ENCODE measurements at places on chromosomes 5 and 9.
A peak's percentile ranks its signal among the peaks of the same experiment; 100 is the strongest.

DNA sequence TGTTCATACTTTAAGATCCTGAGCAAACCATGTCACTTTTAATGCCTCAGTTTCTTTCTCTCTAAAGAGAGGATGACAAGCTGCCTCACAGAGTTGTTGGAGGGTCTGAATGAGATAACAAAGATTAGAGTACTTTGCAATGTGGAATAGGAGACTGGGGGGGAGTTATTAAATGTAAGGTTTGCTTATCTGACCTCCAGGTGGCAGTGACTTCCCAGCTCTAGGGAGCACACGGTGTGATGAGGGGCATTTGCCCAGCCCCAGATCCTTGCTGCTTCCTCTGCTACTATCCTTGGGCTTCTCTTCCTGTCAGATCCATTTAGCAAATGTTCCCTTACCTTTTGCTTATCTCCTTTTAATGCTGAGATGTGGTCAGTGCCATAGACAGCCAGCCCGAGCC lies 30.7 kb downstream of the ENHO start:
- no peak for DNase-seq

DNA sequence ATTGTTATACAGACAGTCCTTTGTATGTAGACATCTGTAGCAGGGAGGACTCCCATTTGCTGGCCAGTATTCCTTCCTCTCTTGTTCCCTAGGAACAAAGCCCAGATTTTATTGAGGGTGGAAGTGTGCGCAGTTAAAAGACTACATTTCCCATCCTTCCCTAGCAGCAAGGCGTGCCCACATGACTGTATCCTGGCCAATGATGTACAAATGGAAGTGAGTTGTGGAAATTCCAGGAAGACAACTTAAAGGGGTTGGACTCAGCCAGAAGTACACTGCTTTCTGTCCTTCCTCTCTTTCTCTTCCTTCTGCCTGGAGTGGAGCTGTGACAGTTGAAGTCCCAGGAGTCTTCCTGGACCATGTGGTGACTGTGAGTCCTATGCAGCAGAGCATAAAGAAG lies 89.0 kb downstream of the HRH2 start:
- peak; percentile 67 for DNase-seq

DNA sequence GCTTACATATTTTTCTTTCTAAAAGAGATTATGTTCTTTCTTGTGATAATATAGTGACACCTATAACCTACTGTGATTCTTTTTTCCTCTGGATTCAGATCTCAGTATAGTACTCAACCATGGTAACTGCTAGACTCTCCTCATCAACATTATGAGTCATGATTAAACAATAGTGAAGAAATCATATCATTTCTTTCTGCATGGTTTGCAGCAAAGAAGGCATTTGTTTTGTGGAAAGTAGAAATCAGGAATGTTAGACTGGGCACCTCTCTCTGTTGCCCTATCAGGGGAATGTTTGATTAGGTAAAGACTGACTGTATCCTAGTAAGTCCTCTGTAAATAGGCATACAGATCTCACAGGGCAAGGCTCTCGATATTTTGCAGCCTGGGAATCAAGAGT lies 25.6 kb upstream of the SMC2 start:
- DNase-seq = no peak

DNA sequence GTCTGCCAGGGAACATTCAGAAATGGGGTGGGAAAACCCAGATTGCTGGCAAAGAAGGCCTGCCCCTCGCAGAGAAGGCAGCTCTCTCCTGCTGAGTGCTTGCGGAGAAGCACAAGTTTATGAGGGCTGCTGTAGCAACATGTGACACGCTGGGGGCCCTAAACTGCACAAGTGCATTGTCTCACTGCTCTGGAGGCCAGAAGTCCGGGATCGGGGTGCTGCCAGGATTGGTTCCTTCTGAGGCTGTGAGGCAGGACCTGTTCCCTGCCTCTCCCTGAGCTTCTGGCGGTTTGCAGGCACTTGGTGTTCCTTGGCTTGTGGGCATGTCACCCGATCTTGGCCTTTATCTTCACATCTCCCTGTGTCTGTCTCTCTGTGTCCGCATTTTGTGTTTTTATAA lies 75.6 kb upstream of the NEURL1B start:
- DNase-seq = peak; percentile 4

GRCh38 chr9:76302947-76303550 lies 91.2 kb downstream of the RFK start:
- DNase-seq = peak; percentile 66

DNA sequence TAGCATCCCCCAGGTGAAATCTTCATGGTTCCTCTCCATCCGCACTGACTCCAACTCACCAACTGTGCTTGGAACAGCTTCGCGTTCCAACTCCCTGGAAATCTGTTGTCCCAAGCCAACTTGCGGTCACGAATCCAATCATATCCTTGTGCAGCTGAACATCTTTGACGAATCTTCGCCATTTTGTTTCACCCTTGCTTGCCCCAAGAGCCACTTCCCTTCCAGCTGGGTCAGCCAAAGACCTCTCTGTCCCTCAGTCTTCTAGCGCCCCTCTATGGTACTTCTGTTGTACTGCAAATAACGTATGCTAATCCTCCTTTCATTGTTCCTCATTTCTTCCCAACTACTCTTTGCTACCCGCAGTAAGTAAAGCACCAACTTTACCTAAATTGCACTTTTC lies 61.0 kb upstream of the TARS1 start:
- DNase-seq = no peak

- no peak for DNase-seq
These were observed 84.1 kb downstream of the AMBP start for GRCh38 chr9:113993838-113994540.

DNA sequence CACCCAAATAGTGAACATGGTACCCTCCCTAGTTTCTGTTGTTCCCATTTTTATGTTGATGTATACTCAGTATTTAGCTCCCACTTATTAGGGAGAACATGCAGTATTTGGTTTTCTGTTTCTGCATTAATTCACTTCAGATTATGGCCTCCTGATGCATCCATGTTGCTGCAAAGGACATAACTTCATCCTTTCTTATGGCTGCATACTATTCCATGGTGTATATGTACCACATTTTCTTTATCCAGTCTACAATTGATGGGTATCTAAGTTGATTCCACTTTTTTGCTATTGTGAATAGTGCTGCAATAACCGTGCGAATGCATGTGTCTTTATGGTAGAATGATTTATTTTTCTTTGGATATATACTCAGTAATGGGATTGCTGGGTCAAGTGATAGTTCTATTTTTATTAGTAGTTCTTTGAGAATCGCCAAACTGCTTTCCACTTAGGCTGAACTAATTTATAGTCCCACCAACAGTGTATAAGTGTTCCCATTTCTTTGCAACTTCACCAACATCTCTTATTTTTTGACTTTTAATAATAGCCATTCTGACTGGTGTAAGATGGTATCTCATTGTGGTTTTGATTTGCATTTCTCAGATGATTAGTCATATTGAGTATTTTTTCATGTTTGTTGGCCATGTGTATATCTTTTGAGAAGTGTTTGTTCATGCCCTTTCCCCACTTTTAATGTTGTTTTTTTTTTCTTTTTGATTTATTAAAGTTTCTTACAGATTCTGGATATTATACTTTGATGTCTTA lies 79.6 kb downstream of the SMIM15 start:
- no peak for DNase-seq

DNA sequence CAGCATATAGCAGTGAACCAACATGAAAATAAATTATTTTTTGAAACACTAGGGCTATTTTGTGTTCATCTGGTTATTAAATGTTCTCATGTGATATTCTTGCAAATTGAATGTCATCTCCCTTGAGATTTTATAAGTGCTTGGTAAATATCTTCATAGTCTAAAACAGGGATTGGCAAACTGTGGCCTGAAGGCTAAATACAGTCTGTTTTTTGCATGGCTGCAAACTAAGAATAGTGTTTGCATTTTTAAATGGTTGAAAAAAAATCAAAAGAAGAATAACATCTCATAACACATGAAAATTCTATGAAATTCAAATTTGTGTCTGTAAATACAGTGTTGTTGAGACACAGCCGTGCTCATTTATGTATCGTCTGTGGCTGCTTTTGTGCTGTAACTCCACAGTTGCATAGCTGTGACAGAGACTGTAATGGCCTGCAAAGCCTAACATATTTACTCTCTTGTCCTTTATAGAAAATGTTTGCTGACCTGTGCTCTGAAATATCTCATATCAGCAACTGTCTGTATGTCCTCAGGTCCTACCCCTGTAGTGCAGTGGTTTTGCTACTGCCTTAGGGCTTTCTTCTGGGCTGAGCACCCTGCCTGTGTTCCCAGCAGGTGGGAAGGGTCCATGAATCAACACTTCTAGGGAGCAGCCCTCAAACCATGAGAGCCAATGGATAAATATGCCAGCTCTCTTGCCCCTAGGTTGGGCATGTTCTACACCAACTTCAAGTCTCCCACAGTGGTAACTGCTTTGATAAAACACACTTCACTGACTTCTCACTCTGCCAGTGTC lies 41.7 kb upstream of the ARRDC3 start:
- no peak for DNase-seq

DNA sequence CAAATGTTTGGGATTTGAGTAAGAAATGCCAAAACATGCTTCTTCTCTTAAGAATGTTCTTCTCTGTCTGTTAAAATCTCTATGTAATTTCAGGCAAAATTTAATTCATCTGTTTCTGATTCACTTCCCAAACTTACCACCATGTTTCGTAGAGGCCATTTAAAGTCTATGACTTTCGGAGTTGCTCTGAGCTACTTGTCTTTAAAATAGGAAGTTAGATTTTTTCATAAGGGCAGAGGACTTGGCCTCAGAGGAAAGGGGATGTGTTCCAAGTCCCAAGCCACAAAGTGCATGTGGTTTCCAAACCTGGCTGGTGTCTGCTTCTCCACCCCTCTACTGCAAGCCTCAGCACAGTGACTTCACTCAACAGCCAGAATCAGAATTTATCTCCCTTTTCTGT lies 111.3 kb upstream of the ADRA1B start:
- DNase-seq = no peak

DNA sequence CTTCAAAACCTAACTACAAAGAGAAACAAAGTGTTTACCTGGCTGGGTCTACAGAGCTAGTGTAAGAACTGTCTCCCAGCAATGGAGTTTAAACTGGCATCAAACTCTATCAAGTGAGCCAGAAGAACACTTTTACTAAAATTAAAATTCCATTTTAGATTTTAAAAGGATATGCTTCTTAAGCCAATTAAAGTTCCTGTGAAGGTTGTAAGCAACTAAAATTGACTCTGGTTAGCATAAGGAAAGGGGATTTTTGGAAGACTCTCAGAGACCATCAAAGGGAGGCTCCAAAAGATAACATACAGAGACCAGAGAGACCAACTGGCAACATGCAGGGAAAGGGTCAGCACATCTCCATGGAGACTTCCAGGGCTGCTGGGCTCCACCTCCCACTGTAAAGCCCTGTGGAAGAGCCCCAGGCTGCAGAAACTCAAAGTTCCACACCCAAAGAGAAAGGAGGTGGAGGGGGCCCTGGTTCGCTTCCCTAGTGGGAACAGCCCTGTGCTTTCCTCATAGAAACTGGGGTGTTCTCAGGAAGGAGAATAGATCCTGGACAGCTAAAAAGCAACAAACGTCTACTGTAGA lies 91.7 kb downstream of the AUH start:
- no peak for DNase-seq

- DNase-seq = peak; percentile 9
These were observed 22.2 kb upstream of the GLDC start for GRCh38 chr9:6667633-6668280.

DNA sequence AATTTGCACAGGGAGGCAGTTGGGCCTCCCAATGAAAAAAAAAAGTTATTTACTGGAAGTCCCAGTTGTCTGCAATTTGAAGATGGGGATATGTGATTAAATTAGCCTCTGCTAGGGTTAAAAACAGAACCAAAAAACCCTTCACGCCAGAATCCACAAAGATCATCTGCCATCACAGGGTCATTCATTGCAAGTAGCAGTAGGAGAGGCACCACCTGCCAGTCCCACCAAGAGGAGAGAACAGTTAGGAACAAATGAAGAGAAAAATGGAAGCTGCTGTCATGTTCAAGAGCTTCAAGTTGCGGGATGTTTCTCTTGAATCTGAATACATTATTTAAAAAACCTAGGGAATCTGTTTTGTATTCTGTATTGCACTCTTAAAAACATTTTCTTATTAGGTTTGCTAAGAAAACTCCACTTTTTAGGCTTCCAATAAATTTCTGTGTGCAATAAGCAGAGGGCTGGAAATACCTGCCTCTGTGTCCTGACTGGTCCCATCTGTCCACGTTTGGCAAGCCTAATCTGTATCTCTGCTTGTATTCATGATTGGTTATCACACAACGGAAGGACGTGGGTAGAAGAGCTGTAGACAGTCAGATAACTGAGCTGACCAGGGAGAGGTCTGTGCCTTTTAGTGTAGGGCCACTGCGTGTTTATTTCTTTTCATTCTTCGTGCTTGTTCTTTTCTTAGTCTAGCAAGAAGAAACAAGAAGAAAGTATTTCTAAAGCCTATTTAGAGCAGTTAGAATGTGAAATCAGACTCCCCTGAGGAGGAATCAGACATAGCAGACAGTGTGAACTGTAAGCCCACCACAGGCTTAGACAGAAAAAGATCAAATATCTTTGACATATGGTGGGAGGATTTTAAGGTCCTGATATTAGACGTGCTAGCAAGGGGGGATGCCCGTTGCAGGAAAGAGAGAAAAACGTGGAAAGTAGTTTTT lies 630.6 kb upstream of the SEMA6A start:
- DNase-seq = peak; percentile 82

DNA sequence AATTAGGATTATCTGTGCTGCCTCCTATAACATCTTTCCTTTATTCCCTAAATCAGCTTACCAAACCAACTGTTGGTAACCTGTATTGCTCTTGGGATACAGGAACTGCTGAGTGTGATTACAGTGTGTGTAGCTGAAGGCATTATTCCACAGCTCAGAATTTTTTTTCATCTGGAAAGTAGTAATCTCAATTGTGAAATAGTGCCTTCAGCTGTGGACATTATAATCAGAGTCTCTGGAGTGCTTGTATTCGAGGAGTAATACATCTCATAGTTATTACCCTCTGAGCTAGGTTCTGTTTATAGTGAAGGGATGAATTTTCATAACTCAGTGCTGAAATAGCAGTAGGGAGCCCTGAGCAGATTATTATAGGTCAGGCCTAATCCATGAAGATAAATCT lies 199.5 kb downstream of the MAST4 start:
- no peak for DNase-seq

GRCh38 chr5:138824924-138825863 lies 49.9 kb downstream of the LRRTM2 start:
- DNase-seq = peak; percentile 17

DNA sequence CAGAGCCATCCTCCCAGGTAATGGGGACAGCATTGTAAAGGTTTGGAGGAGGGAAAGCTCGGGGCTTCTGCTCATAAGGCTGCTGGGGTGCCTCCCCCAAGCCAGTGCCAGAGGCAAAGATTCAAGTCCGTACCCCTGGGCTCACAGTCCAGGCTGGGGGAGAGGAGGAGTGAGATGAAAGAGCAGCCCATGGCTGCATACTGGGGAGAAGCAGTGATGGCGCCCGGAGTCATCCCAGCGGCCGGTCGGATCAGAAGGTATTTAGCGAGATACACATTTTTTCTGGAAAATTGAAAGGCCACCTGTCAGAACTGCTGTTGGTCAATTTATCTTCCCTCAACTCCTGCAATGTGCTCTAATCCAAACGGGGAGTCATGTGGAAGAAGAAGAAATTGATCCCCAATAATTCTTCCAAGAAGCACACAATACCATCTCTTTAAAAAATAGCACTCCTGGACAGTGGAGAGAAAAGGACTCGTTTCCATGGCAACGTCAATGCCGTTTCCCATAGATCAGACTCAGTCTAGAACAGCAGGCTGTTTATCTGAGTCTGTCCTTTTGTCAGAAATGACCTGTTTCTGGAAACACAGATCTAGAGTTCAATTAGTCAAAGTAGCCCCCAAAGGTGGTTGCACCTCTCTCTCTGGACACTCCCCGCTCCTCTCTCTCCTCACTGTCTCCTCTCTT lies 65.9 kb downstream of the NSG2 start:
- no peak for DNase-seq
